ENCODE measurements at places on chromosomes 4 and X.

DNA sequence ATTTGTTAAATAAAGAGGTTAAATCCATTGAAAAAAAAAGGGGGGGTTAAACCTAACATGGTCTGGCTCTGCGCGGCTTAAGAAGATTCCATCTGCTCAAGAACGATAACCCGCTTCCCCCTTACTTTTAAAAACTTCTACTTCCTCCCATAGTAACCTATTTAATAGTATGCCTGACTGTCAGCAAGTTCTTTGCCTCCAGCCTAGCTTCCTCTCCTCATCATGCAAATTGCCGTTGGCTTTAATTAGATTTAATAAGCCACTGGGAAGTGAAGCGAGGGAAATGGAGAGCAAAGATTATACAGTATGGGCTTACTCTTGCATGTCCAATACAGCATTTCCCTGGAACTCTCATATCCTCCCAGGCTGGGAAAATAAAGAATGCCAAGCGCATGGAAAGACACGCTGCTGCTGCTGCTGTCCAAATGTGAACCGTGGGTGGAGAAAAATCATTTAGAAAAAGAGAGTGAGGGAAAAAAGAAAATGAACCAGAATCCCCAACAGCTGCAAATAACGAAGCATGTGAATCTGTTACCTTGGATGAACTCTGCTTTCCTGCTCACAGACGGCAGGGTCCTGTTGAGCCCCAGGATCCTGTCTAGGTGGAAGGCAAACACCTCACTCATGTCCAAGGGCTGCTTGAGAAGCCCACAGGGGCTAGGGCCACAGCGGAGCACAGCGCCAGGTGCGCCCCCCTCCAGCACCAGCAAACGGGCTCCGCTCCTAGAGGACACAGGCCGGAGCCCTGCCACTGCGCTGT lies 2.7 kb downstream of the GASK1B start:
- DNase-seq = no peak

- DNase-seq = no peak
These were observed 555.6 kb upstream of the FRG1 start for GRCh38 chr4:189385098-189385497.

GRCh38 chr4:126479709-126480108 lies 1153.0 kb upstream of the INTU start:
- DNase-seq = no peak

- no peak for DNase-seq
These were observed 18.0 kb downstream of the GRK4 start for GRCh38 chr4:2981256-2981819.

- DNase-seq = no peak
These were observed 819.2 kb downstream of the PCDH18 start for GRCh38 chr4:136713140-136713539.

- no peak for DNase-seq
These were observed 1240.7 kb downstream of the C4orf33 start for GRCh38 chr4:130336585-130337217.

DNA sequence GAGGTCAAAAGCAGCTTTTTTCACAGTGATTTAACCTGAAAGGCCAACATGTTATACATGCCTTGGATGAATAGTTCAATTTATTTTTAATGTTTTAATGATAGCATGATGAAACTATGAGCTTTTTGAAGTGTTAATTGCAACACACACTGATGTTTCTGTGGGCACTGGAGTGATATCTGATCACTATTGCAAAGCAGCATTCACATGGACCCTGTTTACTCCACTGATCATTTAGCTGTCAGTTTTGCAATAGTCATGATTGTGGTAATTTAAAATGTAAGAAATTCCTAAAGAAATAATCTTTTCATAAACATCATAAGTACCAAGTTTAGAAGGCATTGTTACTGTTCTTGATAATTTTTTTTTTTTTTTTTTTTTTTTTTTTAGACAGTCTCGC lies 74.1 kb downstream of the ARSJ start:
- no peak for DNase-seq

DNA sequence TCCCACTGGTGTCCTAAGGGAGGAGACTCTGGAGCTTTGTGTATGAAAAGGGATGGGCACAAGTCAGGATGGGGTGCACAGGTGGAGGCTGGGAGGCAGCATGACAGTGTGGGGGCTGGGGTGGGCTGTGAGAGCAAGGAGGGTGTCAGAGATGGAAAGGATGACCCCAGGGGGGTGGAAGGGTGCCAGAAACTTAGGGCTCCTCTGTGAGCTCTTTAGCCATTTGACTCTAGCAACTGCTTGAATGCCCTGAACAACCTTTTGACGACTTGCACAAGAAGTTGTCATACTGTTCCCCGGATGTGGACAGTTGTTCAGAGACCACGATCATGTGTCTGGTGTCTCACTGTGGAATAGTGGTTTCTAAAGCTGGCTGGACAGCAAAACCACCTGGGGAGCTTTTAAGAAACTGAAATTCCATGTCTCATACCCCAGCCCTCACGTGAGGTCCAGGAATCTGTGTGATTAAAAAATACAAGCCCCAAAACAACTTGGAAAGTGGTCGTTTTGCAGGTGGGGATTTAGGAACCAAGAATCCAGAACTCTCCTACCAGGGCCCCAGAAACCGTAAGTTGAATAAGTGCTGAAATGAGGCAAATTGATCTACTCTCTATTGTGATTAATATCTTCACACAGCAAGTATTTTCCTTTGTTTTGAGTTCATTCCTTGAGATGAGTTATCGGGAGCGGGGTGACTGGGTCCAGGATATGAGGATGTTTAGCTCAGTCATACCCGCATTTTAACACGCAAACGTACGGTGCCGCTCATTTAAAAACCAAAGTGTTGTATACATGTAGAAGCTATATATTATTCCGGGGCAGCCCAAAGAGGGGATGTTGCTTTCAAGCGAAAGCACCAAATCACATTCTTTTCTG lies 3.4 kb downstream of the RHOH start:
- DNase-seq = no peak

- no peak for DNase-seq
These were observed 66.3 kb downstream of the TSPAN7 start for GRCh38 chrX:38627683-38628082.

- peak; percentile 73 for DNase-seq
These were observed 797 bp downstream of the TXLNG start for GRCh38 chrX:16786791-16787735.

- DNase-seq = no peak
These were observed 146.3 kb downstream of the SMIM20 start for GRCh38 chr4:26060286-26060685.

GRCh38 chr4:2846172-2846571 lies 2.5 kb downstream of the ADD1 start:
- no peak for DNase-seq

- DNase-seq = no peak
These were observed 5.0 kb downstream of the GRK4 start for GRCh38 chr4:2968381-2968780.

DNA sequence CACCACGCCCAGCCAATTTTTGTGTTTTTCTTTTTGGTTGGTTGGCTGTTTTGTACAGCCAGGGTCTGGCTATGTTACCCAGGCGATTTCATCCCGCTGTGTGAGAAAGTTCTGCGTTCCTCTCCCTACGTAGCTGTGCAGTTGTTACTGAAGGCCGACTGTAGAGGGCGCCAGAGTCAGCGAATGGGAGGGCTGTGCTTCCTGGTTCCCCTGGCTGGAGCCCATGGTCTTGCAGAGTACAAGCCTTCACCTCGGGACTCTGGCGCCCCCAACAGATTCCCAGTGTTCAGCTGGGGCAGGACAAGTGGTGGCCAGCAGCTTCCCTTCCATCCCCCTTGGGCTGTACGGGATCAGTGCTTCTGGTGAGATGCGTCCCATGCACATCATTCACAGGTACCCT lies 5.6 kb upstream of the CT45A1 start:
- no peak for DNase-seq
